Left ventricle myocardium inferior (tissue), 1 donor: ENCODE measurements at places on chromosomes 2 and 18. TPM values are rescaled to one million over a fixed set of nuclear protein-coding genes. Genes with fewer than 3 reads are reported as not detected.

AGAP1 gene
- 18.1 TPM for total RNA-seq

DNA sequence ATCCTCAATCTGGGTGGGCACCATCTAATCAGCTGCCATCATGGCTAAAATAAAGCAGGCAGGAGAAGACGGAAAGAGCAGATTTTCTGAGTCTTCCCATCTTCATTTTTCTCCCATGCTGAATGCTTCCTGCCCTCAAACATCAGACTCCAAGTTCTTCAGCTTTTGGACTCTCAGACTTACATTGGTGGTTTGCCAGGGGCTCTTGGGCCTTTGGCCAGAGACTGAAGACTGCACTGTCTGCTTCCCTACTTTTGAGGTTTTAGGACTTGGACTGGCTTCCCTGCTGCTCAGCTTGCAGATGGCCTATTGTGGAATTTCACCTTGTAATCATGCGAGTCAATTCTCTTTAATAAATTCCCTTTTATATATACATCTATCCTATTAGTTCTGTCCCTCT, 36.6 kb downstream of the DIPK1C start:
- no peaks in the 10 kb centered on the region for H3K36me3 ChIP-seq
- H3K27me3 ChIP-seq, result no peaks in the 10 kb centered on the region
- H3K4me3 ChIP-seq, result no peak overlapping the region
- no peak overlapping the region for H3K27ac ChIP-seq
- DNase-seq, result peak; percentile 41
- peaks cover 8% of the 10 kb centered on the region for H3K4me1 ChIP-seq

GRCh38 chr18:9365406-9365805, 30.8 kb downstream of the TWSG1 start:
- DNase-seq, result no peak
- no peaks in the 10 kb centered on the region for H3K27me3 ChIP-seq
- H3K36me3 ChIP-seq, result peaks cover 22% of the 10 kb centered on the region
- H3K4me1 ChIP-seq, result no peaks in the 10 kb centered on the region

DNA sequence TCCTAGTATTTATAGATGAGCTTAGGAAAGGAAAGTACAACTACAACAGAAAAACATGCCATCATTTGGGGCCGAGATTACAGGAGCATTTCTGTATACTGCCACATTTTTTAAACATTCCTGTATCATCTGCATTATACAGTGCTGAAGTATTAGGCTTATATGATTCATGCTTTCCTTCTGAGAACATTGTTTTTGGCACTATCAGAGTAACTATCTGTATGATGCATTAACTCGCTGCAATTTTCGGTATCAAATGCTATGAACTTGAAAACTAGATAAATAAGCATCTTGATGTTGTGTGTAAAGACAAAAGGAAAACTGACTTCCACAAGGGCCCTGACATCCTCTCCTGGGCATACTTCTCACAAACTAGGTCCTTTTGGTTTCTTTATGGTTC, 102.0 kb downstream of the RIT2 start:
- no peak for DNase-seq
- H3K4me1 ChIP-seq, result no peaks in the 10 kb centered on the region
- H3K27me3 ChIP-seq, result no peaks in the 10 kb centered on the region

- H3K36me3 ChIP-seq, result no peaks in the 10 kb centered on the region
- no peaks in the 10 kb centered on the region for H3K27me3 ChIP-seq
- H3K27ac ChIP-seq, result no peak overlapping the region
- no peak for DNase-seq
- H3K4me3 ChIP-seq, result no peak overlapping the region
Measured at GRCh38 chr2:142323206-142323605, 192.4 kb upstream of the LRP1B start.

DNA sequence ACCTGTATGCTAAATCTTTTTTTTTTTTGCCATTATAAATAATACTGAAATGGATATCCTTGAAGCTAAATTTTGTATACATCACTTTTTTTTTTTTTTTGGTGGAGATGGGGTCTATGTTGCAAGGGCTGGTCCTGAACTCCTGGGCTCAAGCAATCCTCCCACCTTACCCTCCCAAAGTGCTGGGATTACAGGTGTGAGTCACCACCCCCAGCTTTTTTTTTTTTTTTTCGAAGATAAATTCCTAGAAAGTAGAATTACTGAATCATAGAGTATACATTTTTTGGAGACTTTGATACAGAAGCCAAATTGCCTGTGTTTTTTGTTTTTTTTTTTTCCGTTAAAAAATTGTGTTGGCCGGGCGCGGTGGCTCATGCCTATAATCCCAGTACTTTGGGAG, 51.0 kb upstream of the MCFD2 start:
- H3K36me3 ChIP-seq, result no peaks in the 10 kb centered on the region
- H3K4me1 ChIP-seq, result peaks cover 33% of the 10 kb centered on the region
- no peaks in the 10 kb centered on the region for H3K27me3 ChIP-seq

- no peak overlapping the region for H3K4me3 ChIP-seq
- H3K36me3 ChIP-seq, result peaks cover 54% of the 10 kb centered on the region
- no peak for DNase-seq
- H3K27me3 ChIP-seq, result no peaks in the 10 kb centered on the region
- H3K4me1 ChIP-seq, result no peaks in the 10 kb centered on the region
- no peak overlapping the region for H3K27ac ChIP-seq
Measured at GRCh38 chr2:24731040-24731439, 62.2 kb downstream of the PTRHD1 start.

GRB14 gene
- 39.3 TPM for total RNA-seq

DNA sequence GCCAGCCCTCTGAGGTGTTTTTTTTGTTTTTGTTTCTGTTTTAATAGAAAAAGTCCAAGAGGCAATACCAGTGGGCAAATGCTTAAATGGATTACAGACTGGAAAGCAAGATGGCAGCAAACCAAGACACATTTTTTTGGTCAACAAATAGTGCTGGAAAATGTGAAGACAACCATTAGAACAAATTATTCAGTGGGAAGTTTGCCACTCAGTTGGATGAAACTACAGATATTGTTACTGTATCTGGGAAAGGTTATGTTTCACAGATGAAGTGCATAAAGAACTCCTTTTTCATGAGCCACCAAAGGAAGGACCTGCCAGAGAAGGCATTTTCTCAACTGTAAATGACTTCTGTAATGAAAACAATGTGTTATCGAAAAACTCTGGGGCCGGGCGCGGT, 93.0 kb upstream of the ODC1 start:
- no peaks in the 10 kb centered on the region for H3K36me3 ChIP-seq
- DNase-seq, result no peak
- no peaks in the 10 kb centered on the region for H3K4me1 ChIP-seq

PLEK gene
- 4.8 TPM for total RNA-seq

DNA sequence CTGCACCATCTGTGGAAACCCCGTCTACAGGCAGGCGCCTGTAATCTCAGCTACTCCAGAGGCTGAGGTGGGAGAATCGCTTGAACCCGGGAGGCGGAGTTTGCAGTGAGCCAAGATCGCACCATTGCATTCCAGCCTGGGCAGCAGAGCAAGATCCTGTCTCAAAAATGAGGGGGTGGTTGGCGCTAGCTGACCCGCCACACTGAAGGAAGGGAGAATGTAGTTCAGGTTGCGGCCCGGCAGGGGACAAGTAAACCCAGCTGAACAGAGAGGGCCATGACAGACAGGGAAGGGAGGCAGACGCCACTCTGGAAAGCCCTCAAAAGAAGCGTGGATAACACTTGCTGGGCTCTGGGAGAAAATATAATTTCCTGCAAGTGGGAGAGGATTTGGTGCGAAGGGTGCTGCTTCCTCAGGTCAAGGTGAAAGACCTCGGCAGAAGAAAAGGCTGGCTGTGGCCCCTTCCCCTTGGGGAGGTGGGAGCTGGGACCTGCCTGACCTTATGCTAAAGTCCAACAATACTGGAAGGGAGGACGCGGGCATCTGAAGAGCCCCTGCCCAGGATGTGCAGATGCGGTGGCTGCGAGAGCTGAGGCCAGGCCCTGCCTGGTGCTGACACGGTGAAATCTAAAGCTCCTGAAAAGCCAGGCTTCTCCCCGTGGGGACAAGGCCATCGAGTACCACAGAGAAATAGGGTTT, 3.7 kb upstream of the SFT2D3 start:
- no peak for DNase-seq
- no peak overlapping the region for H3K27ac ChIP-seq
- no peaks in the 10 kb centered on the region for H3K36me3 ChIP-seq
- no peaks in the 10 kb centered on the region for H3K27me3 ChIP-seq
- H3K4me3 ChIP-seq, result no peak overlapping the region

CD207 gene
- not detected for total RNA-seq

GRCh38 chr2:165055082-165055851, 99.9 kb upstream of the SLC38A11 start:
- peaks cover 22% of the 10 kb centered on the region for H3K4me1 ChIP-seq
- H3K27me3 ChIP-seq, result no peaks in the 10 kb centered on the region
- no peaks in the 10 kb centered on the region for H3K36me3 ChIP-seq
- H3K27ac ChIP-seq, result peak overlapping the region; percentile 78
- no peak for DNase-seq

DNA sequence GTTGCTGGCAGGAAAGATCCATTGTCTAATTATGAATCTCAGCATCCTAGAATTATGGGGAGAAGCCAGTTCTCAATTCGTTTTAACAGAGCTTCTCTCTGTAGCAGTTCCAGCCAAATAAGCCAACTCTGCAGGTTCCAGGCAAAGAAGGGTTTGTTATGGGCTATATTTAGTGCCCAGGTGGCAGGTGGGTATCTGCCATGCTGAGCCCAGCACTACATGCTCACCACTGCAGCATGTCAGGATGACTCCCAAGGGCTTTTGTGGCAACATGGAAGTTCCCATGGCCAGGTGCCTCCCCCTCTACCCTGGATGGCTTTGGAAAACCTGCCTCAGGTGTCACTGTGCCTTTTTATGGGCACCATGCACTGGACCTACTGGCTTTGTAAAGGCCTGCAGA, 137.7 kb upstream of the MSH6 start:
- peaks cover 13% of the 10 kb centered on the region for H3K27me3 ChIP-seq
- no peak overlapping the region for H3K4me3 ChIP-seq
- DNase-seq, result no peak
- H3K27ac ChIP-seq, result no peak overlapping the region
- H3K36me3 ChIP-seq, result no peaks in the 10 kb centered on the region
- peaks cover 4% of the 10 kb centered on the region for H3K4me1 ChIP-seq

DNA sequence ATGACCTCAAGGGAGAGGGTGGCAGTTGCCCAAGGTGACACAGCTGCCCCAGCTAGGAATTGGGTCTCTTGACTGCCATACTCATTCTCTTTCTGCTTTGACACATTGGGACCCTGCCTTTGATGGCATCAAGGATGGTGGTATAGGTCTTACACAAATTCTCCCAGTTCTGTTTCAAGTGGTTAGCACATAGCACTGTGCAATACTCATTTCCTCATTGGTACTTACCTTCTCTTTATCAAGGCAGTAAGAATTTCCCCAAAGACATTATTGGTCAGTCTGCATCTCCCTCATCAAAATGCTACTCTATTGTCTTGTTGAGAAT, 35.9 kb upstream of the CCDC93 start:
- no peaks in the 10 kb centered on the region for H3K36me3 ChIP-seq
- peaks cover 95% of the 10 kb centered on the region for H3K27me3 ChIP-seq
- no peaks in the 10 kb centered on the region for H3K4me1 ChIP-seq

- no peaks in the 10 kb centered on the region for H3K27me3 ChIP-seq
- H3K36me3 ChIP-seq, result no peaks in the 10 kb centered on the region
- no peak overlapping the region for H3K27ac ChIP-seq
- DNase-seq, result no peak
- H3K4me3 ChIP-seq, result no peak overlapping the region
Measured at GRCh38 chr2:20536619-20537422, 89.9 kb downstream of the RHOB start.

DNA sequence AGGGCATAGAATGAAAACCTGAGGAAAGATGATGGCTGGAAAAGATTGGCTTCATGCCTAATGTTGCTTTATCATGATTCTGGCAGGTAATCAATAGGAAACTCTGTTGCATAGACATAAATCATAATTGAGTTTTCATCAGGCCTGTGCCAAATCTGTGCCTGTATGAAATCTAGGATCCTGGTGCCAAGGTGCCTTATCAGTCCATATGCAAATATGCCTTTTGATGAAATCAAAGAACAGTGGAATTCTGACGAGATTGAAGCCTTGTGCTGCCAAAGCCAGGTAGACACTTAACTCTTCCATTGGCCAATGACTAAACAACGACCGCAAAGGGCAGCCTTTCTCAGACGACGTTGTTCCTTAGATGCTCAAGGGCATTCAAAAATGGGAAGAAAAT, 170.0 kb upstream of the CRIM1 start:
- H3K36me3 ChIP-seq, result no peaks in the 10 kb centered on the region
- no peak for DNase-seq
- H3K27me3 ChIP-seq, result no peaks in the 10 kb centered on the region
- H3K4me3 ChIP-seq, result no peak overlapping the region

GRCh38 chr18:13756261-13756660, 29.8 kb downstream of the RNMT start:
- peak; percentile 21 for DNase-seq
- H3K27ac ChIP-seq, result no peak overlapping the region
- H3K4me1 ChIP-seq, result peaks cover 16% of the 10 kb centered on the region
- H3K4me3 ChIP-seq, result no peak overlapping the region

RNU2-63P gene
- total RNA-seq, result not detected

DNA sequence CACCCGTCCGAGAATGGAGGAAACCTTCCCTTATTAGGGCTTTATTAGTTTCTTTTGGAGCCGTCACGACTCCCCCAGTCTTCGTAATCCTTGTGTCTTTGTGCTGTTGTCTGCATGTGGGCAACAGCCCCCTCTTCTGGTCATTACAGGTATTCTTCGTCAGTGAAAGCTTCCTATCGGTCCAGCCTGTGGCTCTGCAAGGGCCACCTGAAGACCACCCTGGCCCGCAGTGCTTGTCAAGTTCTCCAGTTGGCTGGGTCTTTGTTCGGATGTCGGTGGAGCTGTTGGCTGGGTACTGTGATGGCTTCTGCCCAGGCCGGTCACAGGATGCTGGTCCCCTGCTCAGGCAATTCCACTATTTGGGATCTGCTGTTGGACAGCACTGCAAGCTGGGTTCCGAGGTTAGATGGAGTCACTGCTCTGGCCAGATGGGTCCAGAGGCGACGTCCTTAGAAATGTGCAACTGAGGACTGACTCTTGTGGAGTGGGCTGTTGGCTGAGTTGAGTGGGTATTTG, 19.2 kb downstream of the E2F6 start:
- DNase-seq, result no peak
- peaks cover 2% of the 10 kb centered on the region for H3K4me1 ChIP-seq
- H3K36me3 ChIP-seq, result peaks cover 83% of the 10 kb centered on the region
- no peak overlapping the region for H3K4me3 ChIP-seq
- H3K27me3 ChIP-seq, result no peaks in the 10 kb centered on the region

CD226 gene
- total RNA-seq, result 0.91 TPM

TMEFF2 gene
- total RNA-seq, result 0.16 TPM

GRCh38 chr2:197138506-197138905, 172.1 kb downstream of the ANKRD44 start:
- no peaks in the 10 kb centered on the region for H3K36me3 ChIP-seq
- H3K27me3 ChIP-seq, result no peaks in the 10 kb centered on the region
- no peak overlapping the region for H3K4me3 ChIP-seq
- no peak for DNase-seq
- no peaks in the 10 kb centered on the region for H3K4me1 ChIP-seq

SMYD1 gene
- 389 TPM for total RNA-seq
